Stimulated activated naive B cell treated with anti-CD40 and anti-IgM and Interleukin-4, amounts not matched to agents 10 μg/mL and 1 μg/mL and 100 μg/mL, for 72 hours (primary cell): ENCODE measurements at places on chromosomes 1 and 21.

GRCh38 chr21:32826329-32827167, 55.0 kb upstream of the PAXBP1 start:
- DNase-seq: peak; percentile 5

DNA sequence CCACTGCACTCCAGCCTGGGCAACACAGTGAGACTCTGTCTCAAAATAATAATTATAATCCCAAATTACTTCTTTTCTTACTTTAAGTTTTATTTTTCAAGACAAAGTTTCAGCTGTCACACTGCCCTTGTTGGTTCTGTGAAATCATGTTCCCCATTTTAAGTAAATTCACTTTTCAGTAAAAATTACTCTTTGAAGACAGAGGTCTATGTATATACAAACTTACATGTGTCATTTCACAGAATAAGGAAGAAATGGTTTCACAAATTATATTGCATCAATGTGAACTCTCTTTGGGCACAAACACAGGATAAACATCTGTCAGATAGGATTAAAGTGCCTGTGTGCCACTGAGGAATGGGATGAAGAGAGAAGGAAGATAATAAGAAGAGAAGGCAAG, 33.1 kb upstream of the ETS2 start:
- DNase-seq: no peak

DNA sequence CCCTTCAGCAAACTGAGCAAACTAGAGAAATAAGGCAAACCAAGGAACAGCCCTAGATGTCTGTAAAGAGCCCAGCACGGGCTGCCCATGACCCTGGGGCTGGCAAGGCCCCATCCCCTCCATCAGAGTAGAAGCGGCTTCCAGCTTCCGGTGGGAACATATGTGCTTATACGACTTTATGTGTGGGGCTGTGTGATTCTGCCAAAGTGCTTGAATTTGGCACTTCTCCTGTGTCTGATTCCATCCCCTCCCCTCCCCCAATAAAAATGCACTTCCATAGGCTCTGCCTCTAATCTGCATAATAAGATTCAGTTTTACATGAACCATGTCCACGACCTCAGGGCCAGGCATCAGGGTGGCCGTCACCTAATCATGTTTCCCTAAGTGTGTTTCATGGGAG, 236.6 kb downstream of the DSCAM start:
- no peak for DNase-seq

- DNase-seq: no peak
These were observed 352.4 kb downstream of the USP25 start for GRCh38 chr21:16082038-16082816.

DNA sequence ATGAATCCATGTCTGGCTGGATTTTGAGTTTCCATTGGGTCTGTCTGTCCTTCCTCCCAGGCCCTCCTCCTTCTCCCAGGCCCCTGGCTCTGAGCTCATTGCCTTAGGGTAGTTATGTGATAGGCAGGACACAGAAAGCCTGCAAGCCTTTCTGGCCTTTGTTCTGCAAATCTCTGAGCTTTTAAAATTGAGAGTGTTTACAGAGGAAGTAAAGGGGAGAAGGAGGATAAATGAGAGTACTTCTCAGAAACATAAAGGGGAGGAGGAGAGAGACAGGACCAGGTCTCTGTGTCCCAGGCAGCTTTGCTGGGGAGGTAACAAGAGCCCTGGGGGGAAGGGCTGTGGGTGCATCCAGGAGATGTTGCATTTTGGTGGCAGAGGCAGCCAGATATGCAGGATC, 126.7 kb downstream of the FOXD2 start:
- DNase-seq: no peak

GRCh38 chr1:84348759-84349158, 47.3 kb downstream of the SAMD13 start:
- no peak for DNase-seq

DNA sequence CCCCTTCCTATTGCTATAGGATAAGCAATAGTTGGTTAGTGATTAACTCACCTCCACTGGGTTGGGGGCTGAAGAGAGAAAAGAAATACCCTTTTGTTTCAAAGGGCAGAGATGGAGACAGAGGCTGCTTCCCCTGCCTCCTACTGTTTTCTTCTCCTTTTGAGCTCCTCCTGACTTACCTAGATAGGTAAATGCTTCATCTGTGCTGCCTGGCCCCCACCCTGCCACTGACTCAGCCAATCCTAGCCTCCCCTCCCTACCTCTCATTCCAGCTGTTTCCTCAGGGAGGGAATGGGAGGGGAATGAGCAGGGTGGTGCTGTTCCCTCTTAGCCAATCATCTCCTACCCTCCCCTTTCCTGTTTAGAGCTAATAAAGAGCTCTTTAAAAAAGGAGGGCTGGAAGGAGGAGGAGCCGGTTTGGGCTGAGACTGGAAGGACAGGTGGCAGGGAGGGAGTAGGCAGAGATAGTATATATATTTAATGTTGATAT, at the start of gene C1orf116:
Gene C1orf116 (minus strand): TSS at position 229 of the 490 bp plus-strand sequence. CDS start 5,158 bp downstream, outside the sequence.
- DNase-seq: no peak

GRCh38 chr1:36775716-36776115, 258.6 kb downstream of the GRIK3 start:
- no peak for DNase-seq

GRCh38 chr1:150083907-150084306, 16.3 kb downstream of the VPS45 start:
- DNase-seq: no peak

DNA sequence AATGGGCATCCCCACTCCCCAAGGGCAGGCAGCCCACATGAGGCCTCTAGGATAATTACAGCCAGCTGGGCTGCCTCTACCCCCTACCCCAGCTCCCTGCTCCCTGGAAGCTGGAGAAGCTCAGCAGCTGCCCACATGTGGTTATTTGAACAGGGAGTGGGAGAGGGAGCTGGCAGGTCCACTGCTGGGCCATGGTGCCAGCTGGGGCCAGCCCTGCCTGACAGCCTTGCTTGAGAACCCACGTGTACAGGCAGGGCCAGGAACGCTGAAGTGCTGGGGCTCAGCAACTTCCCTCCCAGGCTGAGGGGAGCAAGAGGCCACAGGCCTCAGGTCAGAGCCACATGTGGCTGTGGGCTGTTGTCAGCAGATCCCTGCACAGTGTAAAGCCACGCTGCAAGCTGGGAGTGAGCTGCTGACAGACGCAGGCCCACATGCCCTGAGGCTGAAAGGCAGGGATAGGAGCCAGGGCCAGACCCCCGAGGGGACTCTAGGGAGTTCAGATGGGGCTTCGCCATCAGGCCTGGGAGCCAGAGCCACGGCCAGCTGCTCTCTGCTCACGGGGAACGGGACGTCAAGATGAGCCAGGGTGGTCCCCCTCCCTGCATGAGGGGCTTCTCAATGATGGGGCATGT, 129.0 kb downstream of the SYF2 start:
- DNase-seq: no peak

DNA sequence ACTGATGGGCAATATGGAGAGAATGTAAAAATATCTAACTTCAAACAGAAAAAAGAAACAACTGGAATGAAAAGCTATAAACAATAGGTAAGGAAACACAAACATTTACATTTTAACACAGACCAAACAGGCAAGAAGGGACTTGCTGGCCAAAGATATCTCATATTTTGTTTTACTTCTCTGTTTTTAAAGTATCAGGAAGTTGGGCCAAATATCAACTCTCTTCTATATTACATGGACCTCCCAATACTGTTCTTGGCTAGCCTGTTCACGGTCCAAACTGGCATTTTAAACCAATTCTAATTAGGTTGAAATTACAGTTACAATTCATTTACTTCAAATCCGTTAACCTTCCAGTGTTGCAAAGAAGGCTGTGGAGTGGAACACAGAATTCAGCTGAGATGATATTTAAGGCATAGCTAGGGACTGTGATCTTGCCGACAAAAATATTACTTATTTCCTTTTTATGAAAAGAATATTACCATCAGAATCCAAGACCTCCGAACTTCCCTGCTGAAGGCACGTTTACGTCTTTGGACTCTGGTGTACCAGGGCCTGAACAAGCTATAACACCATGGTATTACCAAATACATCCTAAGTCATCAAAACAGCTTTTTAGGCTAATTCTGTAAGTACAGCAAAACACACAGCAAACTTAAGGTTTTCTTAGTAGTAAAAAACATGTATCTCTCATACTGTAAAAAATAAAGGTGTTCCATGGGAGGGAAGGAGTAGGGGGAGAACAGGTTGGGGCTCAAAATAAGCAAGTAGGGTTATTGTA, 165.4 kb downstream of the RUNX1 start:
- no peak for DNase-seq

- DNase-seq: no peak
These were observed 27.6 kb downstream of the ABCA4 start for GRCh38 chr1:94093396-94093795.
